ENCODE measurements at places on chromosomes 5 and 9. TPM values are rescaled to one million over a fixed set of nuclear protein-coding genes. Genes with fewer than 3 reads are reported as not detected.

GRCh38 chr5:157860898-157861890 lies 2.2 kb upstream of the CLINT1 start:
- no peak for DNase-seq

GRCh38 chr5:151889614-151890013 lies 35.0 kb downstream of the GLRA1 start:
- DNase-seq = no peak

- DNase-seq = no peak
These were observed 496.1 kb downstream of the NFIB start for GRCh38 chr9:13817754-13818278.

DNA sequence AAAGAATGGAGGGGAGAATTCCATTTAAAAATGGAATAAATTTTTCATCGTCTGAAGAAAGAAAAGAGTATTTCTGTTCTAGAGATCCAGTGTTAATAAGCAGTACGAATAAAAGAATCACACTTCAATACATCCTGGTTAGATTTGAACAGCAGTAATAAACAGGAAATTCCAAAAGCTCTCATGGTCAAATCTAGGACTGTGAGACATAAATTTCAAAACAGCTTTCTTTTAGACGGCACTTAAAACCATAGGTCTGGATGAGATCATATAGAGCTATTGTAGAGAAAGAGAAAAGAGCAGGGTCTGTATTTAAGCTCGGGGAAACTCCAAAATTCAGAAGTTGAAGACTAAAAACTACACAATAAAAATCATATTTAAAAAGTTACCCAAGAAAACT lies 1006.9 kb upstream of the CTNND2 start:
- no peak for DNase-seq

DNA sequence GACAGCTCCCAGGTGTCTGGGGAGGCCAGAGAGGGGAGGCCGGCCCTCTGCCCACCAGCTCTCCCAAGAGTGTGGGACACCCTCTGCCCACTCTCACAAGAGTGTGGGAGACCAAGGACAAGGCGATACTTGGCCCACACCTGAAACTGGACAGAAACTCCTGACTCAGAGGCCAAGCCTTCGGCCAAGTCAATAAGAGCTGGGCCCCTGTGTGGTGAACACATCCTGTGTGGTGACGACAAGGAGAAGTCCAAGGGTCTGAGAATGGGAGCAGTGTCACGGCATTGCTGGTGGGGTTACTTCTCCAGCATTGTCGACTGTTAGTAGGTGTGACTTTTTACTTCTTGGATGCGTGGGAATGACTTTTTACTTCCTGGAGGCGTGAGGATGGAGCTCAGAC lies 14.6 kb upstream of the F2RL1 start:
- DNase-seq = no peak

GRCh38 chr9:105973951-105974351 lies 279.6 kb downstream of the TMEM38B start:
- DNase-seq = no peak

QRFP gene
- not detected for total RNA-seq

PCDHB7 gene
- 0.19 TPM for total RNA-seq

C5 gene
- 0.15 TPM for total RNA-seq

All from H1 (cell line).